H54 (cell line): ENCODE measurements at places on chromosomes 2 and 18.
A peak's percentile ranks its signal among the peaks of the same experiment; 100 is the strongest.

DNA sequence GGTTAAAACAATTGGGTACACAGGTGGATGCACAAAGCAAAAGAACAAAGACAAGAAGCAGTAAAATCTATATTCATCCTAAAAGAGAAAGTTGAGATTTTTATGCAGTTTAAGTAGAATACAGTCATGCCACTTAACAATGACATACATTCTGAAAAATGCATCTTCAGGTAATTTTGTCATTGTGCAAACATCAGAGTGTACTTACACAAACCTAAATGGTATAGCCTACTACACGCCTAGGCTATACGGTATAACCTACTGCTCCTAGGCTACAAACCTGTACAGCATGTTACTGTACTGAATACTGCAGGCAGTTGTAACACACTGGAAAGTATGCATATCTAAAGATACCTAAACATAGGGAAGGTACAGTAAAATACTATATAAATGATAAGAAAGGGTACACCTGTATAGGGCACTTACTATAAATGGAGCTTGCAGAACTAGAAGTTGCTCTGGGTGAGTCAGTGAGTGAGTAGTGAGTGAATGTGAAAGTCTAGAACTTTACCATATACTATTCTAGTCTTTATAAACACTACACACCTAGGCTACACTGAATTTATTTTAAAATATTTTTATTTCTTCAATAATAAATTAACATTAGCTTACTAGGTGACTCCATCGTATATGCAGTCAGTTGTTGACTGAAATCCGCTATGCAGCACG is 132.9 kb downstream of the BARD1 start:
- no peak for DNase-seq

GRCh38 chr2:108931372-108931771 is 57.6 kb downstream of the EDAR start:
- DNase-seq = no peak

- no peak for DNase-seq
Measured at GRCh38 chr2:217973008-217973787, 29.6 kb downstream of the TNS1 start.

- DNase-seq = no peak
Measured at GRCh38 chr2:159459279-159459678, 157.1 kb downstream of the BAZ2B start.

DNA sequence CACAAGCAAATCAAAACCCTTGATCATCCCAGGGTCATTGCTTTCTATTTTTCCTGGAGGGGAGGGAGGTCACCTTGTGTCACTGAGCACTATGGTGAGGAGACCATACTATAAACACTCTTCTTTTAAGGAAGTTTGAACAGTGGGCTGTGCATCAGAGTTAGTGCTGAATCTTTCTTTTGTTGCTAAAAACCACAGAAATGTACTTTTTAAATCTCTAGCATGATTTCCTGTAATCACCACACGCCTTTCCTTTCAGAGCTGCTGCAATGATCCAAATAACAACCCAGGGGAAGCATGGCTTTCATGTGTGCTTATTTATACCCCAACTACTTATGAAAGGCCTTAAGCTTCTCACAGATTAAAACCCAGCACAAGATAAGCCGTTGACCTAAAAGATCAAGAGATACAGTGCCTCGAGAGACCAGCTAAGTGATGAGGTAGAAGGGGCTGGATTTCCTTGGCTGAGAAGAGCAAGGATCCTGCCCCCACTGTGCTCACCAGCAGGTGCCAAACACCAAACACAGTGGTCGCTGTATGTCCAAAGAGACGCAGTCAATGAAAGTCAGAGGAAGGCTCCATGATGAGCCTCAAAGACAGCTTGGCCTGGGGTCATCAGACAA is 34.7 kb downstream of the TRABD2A start:
- no peak for DNase-seq

DNA sequence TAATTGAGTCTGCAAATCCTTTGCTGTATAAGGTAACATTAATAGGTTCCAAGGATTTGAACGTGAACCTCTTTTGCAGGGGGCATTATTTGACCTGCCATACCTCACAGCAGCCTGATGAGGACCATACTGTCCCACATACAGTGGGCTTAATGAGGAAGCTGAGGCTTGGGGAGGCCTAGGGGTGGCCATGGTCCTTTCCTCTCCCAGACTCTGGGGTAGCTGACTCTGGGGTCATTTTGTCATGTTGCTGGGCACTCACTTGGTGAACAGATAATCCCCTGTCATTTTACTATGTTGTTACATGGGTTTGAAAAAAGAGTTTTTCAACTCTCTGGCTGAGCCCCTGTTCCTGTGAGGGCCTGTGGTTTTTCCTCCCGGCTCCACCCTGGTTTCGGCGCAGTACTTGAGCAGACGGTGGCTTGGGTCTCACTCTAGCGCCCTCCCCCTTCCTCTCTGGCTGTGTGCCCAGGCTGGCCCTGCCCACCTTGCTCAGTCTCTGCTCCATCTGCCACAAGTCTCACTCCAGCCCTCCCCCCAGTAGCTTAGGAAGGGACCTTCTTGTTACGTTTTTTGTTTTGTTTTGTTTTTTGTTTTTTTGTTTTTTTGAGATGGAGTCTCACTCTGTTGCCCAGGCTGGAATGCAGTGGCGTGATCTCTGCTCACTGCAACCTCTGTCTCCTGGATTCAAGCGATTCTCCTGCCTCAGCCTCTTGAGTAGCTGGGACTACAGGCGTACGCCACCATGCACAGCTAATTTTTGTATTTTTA is 21.0 kb downstream of the INPP4A start:
- no peak for DNase-seq

DNA sequence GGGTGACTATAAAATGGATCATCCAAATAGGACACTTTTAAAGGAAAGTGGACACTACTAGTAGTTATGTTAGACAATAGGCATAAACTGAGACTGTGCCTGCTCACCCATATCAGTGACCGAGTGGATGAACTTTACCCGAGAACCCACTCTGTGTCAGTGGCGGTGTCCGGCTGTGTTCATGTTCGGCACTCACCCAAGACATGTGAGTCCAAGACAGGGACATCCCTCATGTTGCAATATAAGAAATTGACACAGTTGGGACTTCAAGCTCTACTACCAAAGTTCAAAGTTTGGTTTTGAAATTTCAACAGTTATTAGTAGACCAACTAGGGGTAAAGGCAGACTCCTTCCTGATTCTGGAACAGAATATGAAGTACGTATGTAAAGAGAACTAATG is 326.3 kb upstream of the TNP1 start:
- DNase-seq = no peak

DNA sequence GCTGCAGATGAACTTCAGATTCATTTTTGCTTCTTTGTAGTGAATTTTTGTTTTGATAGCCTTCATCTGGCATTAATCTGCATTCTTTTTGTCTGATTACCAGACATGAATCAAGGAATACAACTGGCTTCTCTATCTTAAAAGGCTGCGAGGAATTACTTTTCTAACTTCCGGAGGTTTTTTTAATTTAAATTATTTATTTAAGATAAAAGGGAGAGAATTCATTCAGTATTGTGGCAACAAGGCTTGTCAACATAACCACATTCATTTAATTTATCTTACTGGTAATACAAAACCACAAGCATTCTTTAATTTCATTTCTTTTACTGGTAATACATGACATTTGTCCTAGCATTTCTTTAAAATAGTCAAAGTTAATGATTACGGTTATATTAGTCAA is 36.0 kb downstream of the CSRNP3 start:
- DNase-seq = no peak

DNA sequence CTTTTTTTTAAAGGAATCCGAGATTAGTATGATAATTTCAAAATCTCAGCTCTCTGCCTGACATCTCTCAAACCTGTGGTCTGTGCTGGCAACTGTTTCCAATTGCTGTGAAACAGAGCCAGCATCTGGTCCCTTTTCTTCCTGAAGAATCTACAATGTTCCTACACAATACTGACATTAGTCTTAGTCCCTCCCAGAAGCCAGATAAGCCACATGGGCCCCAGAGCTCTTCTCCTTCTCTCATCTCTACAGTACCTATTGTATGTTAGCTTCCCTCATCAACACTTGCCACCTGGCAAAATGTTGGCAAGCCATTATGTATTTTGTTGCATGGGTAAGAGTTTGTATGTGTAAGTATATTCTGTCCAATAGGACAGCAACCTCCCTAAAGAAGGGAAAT is 62.9 kb upstream of the CDKL4 start:
- DNase-seq = no peak

GRCh38 chr2:227796045-227796711 is 17.5 kb upstream of the CCL20 start:
- DNase-seq = no peak

DNA sequence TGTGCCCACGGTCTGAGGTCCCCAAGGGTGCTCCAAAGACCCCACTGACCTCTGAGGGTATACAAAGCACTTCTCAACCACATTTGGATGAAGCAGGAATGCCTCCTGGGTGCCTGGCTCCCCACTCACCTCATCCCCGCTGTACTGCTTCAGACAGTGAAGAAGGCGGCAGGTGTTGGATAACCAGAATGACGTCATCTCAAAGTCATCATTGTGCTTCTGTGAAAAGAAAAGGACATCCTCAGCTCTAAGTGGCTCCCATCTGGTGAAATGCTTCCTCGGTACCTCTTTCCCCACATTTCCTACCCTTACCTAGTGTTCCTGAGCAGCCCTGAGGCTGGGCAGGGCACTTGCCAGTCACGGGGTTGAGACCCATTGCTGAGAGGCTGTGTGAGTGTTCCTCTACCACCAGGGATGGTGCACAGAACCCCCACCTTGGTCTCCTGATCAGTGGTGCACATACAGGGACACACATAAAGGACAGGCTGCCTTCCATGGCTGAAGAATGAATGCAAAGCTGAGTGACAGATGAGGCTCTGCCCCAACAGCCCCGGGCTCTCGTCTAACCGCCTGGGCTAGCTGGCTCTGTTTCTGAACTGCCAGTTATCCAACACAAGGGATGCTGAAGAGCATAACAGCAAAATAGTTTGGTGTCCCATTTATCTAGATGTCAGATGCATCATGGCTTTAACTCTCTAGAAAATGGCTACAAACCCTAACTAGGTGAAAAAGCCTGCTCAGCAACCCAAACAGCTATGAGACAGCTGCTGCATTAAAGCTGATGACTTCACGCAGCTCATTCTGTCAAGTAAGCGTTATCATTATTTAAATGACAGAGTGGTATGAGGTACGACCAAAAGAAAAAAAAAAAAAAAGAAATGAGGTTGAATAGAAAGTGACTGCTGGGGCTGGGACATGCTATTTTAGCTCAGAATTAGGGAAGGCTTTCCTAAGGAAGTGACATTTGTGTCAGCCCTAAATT is 28.2 kb upstream of the ACAA2 start:
- DNase-seq = no peak

GRCh38 chr2:12737297-12737696 is 20.6 kb downstream of the TRIB2 start:
- no peak for DNase-seq

DNA sequence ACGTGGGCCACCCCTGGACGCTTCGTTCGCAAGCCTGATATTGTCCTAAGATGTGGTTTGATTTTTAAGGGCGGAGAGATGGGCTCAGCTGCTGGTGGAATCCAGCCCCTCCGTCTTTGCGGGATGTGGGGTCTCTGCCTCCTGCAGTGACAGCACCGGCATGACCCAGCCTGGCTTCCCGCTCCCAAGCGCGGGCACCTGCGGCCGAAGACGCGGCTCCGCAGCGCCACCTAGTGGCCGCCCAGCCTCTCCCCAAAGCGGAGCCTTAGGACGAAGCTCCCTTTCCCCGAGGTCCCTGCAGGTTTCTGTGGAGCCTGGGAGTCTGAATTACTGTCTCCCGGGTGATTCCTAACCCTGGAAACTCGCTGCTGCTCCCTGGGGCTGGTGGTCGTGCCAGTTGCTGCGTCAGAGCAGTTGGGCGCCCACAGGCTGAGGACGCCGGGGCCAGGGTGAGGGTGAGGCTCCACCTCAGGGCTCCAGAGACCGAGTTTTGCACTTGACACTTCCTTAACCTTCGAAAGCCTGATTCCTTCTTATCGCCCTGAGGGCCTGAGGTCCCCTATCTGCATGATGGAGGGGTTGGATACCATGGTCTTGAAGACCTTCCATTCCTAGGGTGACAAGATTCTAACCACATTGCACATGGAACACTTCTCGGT is 137.5 kb downstream of the TPO start:
- peak; percentile 79 for DNase-seq

- DNase-seq = no peak
Measured at GRCh38 chr2:1638281-1638860, 105.9 kb downstream of the PXDN start.

DNA sequence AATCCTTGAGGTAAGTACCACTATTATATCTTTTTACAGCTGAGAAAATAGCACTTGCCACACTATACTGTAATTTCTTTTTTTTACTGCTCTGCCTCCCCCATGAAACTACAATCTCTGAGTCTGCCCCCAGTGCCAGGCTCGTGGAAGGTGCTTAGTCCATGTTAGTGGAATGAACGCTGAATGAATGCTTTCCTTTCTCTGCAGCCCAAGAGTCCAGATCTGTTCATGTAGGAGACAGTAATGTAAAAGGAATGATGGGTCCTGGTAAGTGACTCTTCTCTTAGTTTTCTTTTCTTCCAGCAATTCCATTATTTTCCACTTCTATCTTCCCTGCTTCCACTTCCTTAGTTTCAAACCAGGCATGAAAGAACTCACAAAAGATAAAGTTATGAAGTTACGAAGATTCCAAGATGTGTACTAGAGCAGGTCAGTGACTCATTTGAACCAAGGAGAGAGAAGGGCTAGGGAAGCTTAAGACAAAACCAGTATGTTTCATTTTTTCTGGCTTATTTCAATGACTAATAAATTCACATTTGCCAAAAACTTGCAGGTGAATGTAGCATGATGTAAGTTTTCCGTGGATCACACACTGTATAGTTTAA is 46.0 kb downstream of the ARHGEF33 start:
- no peak for DNase-seq

GRCh38 chr2:98040331-98040939 is 44.7 kb upstream of the TMEM131 start:
- DNase-seq = no peak

DNA sequence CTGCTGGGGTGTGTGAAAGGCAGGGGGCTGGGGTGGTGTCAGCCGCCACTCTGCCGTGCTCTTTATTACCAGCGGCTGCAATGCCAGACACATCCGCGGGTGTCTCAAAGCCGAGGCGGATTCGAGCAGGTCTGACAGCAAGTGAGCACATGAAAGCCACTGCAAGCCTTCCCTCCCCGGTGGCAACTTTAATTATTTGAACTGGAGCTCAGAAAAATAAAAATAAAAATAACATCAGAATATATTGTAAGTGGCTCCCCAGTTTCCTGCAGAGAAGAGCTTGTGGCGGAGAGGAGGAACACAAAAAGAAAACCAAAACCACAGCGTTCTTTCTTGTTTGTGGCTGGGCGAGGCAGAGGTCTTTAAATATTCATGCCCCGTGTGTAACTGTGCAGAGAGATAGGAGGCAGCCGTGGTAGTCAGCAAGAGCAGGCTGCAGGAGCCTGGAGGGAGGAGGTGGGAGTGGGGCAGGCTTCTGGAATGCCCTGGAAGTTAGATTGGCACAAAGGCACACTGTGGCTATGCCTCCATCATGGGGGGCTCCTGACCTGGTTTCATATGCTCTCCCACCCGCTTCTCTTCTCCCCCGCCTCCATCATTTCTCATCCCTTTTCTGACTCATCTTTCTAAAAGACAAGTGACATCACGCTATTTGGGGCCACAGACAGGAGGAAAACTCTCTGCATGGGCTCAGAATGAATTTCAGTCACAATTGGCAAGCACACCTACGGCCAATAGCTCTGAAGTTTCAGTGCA is 199.8 kb downstream of the CLIP4 start:
- no peak for DNase-seq
